G401 (cell line): ENCODE measurements at places on chromosomes 3 and 15. TPM values are rescaled to one million over a fixed set of nuclear protein-coding genes. Genes with fewer than 3 reads are reported as not detected.

Gene TMCC1
- total RNA-seq: 14.6 and 15.9 TPM in 2 replicates

Gene CD200R1
- total RNA-seq: not detected in 2 replicates

Gene DUOX2
- total RNA-seq: not detected in 2 replicates

Gene SMCO1
- total RNA-seq: not detected in 2 replicates

Gene DHX30
- total RNA-seq: 142 and 168 TPM in 2 replicates

Gene IQCH
- total RNA-seq: 6.8 and 10.1 TPM in 2 replicates

Gene RAB7A
- 114 and 168 TPM in 2 replicates for total RNA-seq

Gene CLRN1
- not detected in 2 replicates for total RNA-seq

Gene NEO1
- total RNA-seq: 0.81 and 0.98 TPM in 2 replicates

Gene CCDC54
- total RNA-seq: not detected in 2 replicates

Gene GOLGA8O
- not detected in 2 replicates for total RNA-seq

Gene PPP4R2
- total RNA-seq: 61.8 and 93.8 TPM in 2 replicates

Gene CCK
- total RNA-seq: not detected in 2 replicates

Gene BOC
- total RNA-seq: not detected in 2 replicates

Gene LMCD1
- total RNA-seq: 11.3 and 26.1 TPM in 2 replicates

Gene UBE2E1
- 121 and 174 TPM in 2 replicates for total RNA-seq

Gene CPEB1
- total RNA-seq: 20.6 and 34.0 TPM in 2 replicates

Gene SNAP23
- total RNA-seq: 98.5 and 122 TPM in 2 replicates

Gene HTR3E
- total RNA-seq: not detected in 2 replicates
